ENCODE measurements at places on chromosomes 5 and 9. TPM values are rescaled to one million over a fixed set of nuclear protein-coding genes. Genes with fewer than 3 reads are reported as not detected.

Gene SHOC1
- not detected for total RNA-seq

Gene FAM221B
- not detected for total RNA-seq

Gene BNC2
- total RNA-seq, result 18.6 TPM

Gene PLEKHG4B
- total RNA-seq, result not detected

Gene CFAP157
- total RNA-seq, result 0.27 TPM

Gene CENPH
- total RNA-seq, result 11.6 TPM

Gene SLC22A4
- 37.3 TPM for total RNA-seq

Gene ZBTB6
- 8.9 TPM for total RNA-seq

Gene SPAAR
- not detected for total RNA-seq

Gene S1PR3
- 3.6 TPM for total RNA-seq

Gene TICAM2
- 3.3 TPM for total RNA-seq

Gene GAS1
- 13.1 TPM for total RNA-seq

Gene NR6A1
- total RNA-seq, result 20.1 TPM

Gene KCNMB1
- 0.83 TPM for total RNA-seq

Gene MAP1B
- 38.0 TPM for total RNA-seq

Gene PTGR1
- 142 TPM for total RNA-seq

Gene DOK3
- 52.0 TPM for total RNA-seq

Gene ENC1
- total RNA-seq, result 32.2 TPM
